Stimulated activated CD8-positive, alpha-beta memory T cell treated with anti-CD3 and anti-CD28 coated beads, Interleukin-2, amount 100 ng/mL, for 48 hours (primary cell): ENCODE measurements at places on chromosomes 12 and 14.
A peak's percentile ranks its signal among the peaks of the same experiment; 100 is the strongest.

GRCh38 chr12:54324617-54325441 is at the start of gene COPZ1:
Gene COPZ1, plus strand, starts transcription at chr12:54325131. Its CDS starts 33 bp downstream, at chr12:54325164.
- peak; percentile 89 for DNase-seq

- DNase-seq: no peak
Observed at GRCh38 chr12:18703321-18703720, 34.5 kb downstream of the PLCZ1 start.

DNA sequence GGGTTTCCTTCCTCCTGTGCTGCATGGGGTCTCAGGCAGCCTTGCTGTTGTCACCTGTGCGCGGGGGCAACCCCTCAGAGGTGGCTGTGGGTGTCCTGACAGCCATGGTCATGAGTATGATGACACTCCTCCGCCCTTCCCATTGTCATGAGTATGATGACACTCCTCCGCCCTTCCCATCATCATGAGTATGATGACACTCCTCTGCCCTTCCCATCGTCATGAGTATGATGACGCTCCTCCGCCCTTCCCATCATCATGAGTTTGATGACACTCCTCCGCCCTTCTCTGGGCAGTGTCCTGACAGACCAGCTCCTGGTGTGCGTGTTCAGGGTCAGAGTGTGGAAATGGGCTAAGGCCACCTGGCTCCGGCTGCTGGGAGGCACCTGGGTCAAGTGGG is 40.0 kb downstream of the FBRSL1 start:
- no peak for DNase-seq

DNA sequence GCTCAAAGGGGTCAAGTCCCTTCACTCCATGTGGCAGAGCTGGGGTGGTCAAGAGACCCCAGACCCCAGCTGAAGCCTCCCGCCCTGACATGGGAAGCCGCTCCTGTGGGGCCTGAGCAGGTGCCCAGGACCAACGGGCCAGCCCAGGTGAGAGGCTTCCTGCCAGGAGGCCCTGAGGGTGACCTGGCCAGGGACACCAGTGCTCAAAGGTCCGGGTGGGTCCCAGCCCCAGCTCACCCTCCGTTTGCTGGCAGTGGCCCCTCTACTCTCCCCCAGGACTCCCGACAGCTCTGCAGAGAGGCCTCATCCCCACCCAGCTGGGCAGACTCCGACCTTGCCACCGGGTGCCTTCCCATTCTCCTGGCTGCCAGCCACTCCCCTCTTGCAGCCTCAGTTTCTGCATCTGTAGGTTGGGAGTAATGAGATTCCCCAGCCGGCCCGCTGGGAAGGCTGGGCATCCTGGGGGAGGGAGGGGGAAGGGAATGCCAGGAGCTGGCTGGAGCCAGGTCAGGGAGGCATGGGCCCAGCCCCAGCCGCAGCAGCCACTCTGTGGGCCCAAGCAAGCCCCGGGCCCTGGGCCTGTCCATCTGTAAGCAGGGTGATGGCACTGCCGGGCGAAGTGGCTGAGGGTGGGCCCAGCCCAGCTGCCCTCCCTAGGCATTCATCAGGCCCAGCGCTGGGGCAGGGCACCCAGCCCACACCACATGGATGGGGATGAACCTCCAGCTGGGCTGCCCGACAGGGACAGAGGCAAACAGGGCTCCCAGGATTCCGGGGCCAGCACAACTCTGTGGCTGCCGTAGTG is 10.3 kb upstream of the INF2 start:
- no peak for DNase-seq

DNA sequence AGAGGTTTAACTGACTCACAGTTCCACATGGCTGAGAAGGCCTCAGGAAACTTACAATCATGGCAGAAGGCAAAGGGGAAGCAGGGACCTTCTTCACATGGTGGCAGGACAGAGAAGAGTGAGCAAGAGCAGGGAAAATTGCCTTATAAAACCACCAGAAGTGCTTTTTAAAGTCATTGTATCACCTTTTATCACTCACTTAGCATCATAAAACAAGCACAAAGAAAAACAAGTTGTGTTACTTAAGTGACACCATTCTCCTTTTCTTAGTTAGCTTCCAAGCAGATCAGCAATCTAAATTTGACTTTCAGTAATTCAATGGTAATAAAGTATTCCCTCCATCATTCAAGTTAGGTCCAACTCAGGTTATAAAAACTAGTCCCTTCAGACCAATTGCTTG is 28.5 kb downstream of the OSBPL8 start:
- no peak for DNase-seq

- no peak for DNase-seq
Observed at GRCh38 chr14:31582286-31582691, 21.1 kb downstream of the NUBPL start.

DNA sequence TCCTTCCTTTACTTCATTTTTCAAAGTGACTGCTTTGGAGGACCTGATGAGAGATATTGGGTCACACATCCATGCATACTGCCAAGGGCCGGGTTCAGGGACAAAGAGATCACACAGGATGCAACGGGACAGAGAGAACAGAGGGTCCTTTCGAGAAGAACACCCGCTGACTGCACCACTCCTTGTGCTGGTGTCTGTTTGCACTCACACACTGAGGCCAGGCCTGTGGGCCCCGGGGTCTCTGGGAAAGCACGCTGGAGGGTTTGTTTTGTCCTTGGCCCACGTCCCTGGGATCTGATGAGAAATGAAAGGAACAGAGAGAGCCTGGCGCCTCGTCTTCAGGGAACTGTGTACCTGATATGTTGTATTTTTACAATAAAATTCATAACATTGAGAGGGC is 42.2 kb downstream of the PAH start:
- DNase-seq: no peak

GRCh38 chr12:117646520-117646919 is 285.1 kb upstream of the NOS1 start:
- DNase-seq: no peak

GRCh38 chr14:87967496-87967895 is 25.5 kb downstream of the GALC start:
- no peak for DNase-seq

DNA sequence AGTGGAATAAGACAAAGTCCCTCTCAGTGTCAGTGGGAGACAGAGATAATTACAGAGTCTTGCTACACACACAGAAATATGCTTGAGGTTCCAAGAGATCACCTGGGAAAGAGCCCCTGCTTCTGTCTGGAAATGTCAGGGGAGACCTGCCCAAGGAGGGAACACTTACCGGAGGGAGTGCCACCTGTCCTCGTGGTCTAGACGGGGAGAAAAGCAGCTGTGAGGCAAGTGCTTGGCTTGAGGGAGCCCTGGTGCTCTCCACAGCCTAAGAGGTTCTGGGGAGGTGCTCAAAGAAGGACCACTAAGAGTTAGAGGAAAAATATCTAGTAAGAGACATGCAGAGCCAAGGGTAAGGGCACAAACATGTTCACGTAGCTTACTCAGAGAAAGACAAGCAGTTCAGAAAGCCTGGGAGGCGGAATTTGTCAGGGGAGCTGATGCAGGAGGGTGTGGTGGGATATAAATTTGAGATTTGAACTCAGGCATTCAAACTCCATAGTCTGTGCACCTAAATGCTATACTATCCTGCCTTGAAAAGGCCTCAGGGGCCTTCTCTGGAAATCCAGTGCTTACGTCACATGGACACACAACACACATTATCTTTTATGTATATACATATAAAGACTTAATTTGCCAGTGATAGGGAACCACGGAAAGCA is 38.2 kb upstream of the GNPNAT1 start:
- no peak for DNase-seq

GRCh38 chr12:8996682-8997405 is 7.5 kb downstream of the KLRG1 start:
- DNase-seq: no peak
